Kidney epithelial cell (primary cell): ENCODE measurements at places on chromosomes 16 and 17. TPM values are rescaled to one million over a fixed set of nuclear protein-coding genes. Genes with fewer than 3 reads are reported as not detected.
A peak's percentile ranks its signal among the peaks of the same experiment; 100 is the strongest.

GRCh38 chr16:2343211-2343610 lies 2.7 kb upstream of the ABCA3 start:
- no peak for DNase-seq

DNA sequence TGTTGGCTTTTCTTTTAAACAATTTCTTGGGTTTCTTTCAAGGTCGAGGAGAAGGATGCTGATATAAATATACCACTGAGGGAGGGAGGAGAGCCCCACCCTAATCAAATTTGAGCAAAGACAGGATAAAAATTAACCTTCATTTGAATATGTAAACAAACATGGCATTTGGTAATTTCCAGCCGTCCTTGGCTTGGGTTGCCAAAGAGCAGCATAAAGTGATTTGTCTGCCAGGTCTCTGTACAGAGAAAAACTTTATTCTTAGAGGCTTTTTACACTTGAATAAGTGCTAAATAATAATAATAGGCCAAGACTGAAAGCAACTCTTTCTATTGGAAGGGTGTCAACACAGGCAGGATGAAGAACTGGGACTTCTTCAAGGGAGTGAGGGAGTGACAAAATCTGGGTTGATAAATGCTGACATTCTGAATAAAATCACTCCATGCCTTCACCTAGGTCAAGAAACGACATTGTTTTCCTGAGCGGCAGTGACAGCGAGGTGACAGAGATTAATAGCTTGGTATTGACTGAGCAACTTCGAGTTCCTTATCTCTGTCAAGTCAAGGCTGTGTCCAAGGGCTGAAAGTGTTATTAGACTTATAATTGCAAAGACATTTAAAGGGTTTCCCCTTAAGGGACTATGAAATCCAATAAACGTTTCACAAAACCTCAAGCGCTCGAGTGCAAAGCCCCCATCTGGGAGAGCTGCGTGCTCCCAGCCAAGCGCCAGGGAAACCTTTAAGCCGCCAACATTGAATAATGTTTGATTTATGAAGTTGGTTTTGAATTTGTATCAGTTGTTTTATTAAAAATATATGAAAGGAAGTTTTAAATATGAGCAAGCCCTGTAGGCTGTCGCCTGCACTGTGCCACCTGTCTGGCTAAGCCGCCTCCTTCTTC lies 269.5 kb upstream of the N4BP1 start:
- DNase-seq: no peak

The TBC1D3E gene
- not detected in 2 replicates for total RNA-seq

DNA sequence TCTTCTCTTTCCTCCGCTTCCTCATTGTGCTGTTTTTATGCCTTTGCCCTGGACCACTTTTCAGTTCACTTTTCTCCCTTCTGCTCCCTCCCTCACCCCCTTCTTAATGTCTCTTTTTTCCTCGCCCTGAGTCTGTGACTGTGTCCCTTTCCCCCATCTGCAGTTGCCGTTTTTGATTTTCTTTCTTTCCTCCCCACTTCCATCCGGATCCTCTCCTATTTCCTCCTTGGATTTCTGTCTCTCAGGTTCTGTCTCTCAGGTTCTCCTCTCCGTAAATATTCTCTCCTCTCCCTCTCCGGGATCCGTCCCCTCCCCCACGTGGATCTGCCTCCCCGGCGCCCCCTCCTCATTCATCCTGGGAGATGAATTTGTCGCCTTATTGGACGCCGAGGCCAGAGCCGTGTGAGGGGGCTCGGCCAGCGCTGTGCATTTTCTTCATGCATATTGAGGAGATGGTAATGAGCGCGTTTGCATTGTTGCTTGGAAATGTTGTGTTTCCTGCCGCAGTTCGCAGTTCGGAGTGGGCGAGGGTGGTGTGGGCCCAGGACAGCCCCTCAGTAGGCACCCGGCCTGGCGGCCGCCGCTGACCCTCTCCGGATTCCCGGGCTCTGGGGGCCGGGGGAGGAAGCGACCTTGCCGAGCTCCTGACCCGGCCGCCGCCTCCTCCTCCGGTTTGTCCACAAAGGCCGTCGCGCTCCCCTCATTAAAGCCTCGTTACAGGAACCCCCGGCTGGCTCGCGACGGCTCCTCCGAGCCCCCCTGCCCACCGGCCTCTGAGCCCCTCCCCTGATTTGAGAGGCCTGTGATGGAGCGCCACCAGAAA lies 4.5 kb upstream of the IRX3 start:
- DNase-seq: no peak

DNA sequence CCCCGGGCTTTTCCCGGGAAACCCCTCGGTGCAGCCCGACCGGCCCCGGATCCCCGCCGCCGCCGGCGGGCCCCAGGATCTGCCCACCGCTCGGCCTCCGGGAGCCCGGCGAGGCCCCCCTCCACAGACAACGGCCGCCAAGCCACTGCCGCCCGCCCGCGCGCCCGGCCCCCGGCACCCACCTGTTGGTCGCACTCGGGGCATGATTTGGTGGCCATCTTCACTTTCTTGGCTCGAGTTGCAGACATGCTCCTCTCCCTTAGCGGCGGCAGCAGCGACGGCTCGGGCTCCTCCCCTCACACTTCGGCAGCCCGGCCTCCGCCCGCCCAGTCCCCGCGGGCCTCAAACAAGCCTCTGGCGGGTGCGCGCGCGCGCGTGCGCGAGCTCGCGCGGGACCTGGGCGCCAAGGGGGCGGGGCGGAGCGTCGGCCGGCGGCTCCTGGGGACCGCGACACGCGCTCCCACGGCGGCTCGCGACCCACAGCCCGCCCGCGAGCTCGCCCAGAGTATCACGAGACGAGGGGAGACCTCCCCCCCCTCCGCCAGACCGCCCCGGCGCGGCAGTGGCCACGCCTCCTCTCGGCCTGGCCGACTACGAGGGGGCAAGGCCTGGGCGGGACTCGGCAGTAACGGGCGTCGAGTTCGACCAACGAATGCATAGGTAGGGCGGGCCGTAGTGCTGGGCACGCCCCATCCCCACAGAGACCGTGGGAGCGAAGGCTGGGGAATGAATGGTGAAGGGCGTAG lies at the start of gene C16orf87:
Gene C16orf87, minus strand, starts transcription at position 279 of the 746 bp plus-strand sequence. Its CDS starts 31 bp downstream, at position 248.
- DNase-seq: peak; percentile 56

DNA sequence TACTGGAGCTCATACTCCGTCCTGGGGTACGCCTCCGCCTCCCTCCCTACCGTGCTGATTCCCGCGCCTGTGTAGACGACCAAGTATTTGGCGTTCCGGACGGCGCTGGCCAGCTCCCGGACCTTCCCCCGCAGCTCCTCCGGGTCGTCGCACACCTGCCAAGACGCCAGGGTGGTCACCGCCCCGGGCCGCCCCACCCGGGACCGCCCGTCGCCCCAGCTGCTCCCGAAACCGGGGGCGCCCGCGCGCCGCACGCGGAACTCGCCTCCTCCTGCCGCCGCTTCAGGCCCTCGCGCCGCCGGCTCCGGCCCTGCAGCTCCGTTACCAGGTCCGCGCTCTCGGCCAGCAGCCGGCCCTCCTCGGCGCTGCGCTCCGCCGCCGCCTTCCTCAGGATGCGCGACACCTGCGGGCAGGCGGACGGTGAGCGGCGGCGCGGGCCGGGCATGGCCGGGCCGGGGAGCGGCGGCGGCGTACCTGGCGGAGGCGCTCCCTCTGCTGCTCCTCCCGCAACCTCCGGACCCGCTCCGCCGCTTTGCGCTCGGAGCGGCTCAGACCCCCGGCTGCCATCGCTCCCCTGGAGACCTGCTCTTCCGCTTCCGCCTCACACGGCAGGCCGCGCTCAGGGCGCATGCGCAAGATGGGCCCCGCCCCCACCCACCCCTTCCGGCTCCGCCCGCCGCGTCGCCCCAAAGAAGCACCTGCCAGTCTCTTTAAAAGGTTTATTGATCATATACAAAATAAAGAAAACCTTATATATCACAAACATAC lies at the start of gene SIRT7:
Gene SIRT7, minus strand, starts transcription at position 612 of the 768 bp plus-strand sequence. Its CDS starts 45 bp downstream, at position 567.
- no peak for DNase-seq

- no peak for DNase-seq
Observed at GRCh38 chr17:62616993-62617893, 10.2 kb upstream of the MRC2 start.
